ENCODE measurements at places on chromosomes 5 and 9.

- no peak for DNase-seq
These were observed 533.2 kb upstream of the SEMA6A start for GRCh38 chr5:117107859-117108258.

GRCh38 chr5:122844136-122844909 is 1.1 kb upstream of the SNX24 start:
- DNase-seq = no peak

DNA sequence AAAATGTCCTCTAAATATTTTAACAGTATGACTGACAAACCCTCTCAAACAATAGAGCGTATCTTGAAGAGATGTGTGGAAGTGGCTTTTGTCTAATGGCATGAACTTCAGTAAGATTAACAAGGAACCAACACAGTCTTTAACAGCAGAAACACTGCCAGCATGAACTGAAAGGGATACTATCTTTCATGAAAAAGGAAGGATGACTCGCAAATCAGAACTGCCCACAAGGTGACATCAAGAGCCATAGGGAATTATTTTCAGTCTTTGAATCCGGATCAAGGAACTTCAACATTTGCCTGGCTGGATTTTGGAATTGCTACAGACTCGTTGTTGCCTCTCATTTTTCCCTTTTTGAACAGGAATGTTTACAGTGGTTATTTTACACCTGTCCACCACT is 5.1 kb upstream of the HEXB start:
- no peak for DNase-seq

DNA sequence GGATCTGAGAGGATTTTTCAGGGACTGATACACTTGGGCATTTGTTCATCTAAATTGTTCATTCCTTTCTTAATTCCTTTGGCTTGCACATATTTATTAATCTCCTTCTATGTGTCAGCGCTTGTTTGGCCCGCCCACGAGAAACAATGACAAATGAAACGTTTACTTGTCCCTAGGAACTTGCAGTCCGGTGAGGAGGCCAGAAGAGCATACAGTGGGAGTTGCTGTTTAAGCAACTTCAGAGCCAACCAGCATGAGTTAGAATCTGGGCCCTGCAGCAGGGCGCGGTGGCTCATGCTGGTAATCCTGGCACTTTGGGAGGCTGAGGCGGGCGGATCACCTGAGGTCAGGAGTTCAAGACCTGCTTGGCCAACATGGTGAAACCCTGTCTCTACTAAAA is 18.8 kb downstream of the FBXL7 start:
- no peak for DNase-seq

DNA sequence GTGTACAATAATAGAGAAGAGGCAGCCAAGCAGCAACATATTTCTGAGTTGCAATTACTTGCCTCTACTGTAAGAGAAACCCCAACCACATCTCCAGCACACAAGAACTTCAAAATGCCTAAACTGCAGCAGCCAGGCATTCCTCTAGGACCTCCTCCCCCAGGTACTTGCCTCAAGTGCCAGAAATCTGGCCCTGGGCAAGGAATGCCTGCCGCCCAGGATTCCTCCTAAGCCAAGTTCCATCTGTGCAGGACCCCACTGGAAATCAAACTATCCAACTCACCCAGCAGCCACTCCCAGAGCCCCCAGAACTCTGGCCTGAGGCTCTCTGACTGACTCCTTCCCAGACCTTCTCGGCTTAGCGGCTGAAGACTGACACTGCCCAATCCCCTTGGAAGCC is 336.8 kb upstream of the RGMB start:
- DNase-seq = no peak

GRCh38 chr5:140962190-140962589 is 4.1 kb upstream of the PCDHAC2 start:
- no peak for DNase-seq

- no peak for DNase-seq
These were observed 203.4 kb downstream of the CACNA1B start for GRCh38 chr9:138080979-138081378.

- no peak for DNase-seq
These were observed 81.4 kb upstream of the ANKRD55 start for GRCh38 chr5:56314529-56314928.

DNA sequence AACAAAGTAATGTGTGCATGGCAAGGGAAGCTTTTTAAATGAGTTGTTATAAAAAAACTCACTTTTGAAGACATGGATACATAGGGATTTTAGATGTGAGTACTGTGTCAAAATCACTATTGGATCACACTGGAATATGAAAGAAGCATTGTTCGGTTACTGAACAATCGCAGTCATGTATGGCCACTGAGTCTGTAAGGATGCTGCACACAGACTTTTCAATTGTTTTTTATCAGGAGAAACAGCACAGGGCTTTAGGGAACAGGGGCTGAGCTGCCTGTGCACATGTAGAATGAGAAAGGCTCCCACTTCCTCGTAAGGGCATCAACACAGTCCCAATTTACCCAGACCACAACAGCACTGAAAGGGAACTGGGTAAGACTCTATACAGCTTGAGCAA is 1333.9 kb upstream of the DMAC1 start:
- DNase-seq = no peak

DNA sequence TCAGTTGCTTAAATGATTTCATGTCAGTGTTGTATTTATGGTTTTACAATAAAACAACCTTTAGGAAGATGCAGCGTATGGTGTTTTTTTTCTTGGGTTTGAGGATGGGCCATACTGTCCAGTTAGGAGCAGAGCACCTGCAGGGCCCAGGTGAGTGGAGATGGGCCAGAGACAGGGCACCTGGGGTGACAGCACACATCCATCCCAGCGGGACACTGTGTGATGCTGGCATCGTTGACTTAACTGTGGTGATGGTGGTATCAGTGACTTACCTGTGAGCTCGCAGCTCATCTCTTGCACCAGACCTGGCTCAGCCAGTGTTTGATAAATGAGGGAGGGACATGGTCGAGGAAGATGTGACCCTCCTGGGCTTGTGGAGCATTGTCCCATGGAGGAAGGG is 21.6 kb downstream of the AMBP start:
- no peak for DNase-seq

DNA sequence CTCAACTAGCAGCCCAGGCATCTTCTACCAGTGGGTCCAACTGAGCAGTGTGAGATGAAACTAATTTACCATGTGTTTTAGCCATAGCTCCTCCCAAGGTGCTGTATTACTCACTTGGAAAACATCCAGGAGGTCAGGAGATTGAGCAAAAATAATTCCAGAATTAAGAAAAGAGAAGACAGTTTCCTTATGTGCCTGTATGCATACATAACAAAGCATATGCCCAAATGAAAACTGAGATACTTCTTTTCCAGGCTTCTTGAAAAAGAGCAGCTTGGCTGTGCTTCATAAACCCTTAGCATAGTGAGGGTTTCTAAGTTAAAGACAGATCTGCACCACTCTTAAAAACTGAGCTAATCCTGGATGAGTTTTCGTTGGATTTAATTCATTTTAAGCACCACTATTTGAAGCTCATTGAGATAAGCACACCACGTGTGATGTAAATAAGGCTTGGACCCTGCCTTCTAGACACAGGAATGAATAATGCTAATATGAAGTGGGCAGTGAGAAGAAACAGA is 119.4 kb downstream of the ADAMTS12 start:
- no peak for DNase-seq

- no peak for DNase-seq
These were observed 6.8 kb upstream of the NSD1 start for GRCh38 chr5:177126771-177127170.

DNA sequence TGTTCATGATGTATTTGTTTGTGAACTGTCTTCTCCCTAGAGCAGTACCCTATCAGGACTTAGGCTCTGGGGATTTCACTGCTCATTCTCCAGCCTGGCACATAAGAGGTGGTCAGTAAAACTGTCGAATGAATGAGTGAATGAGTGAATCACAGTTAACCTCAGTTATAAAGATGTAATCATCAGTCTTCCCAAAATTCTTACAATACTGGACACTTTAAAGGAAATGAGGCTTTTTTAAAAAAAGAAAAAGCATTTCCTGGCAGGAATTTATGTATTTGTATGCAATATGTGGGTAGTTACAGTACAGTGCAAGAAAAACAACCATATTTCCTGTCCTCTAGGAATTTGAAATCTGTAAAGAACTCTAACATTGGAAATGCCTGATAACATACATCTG is 59.6 kb downstream of the RAI14 start:
- DNase-seq = no peak

- DNase-seq = no peak
These were observed 89.7 kb upstream of the OSMR start for GRCh38 chr5:38756068-38756467.

GRCh38 chr5:172856336-172856735 is 22.3 kb downstream of the ERGIC1 start:
- DNase-seq = no peak

DNA sequence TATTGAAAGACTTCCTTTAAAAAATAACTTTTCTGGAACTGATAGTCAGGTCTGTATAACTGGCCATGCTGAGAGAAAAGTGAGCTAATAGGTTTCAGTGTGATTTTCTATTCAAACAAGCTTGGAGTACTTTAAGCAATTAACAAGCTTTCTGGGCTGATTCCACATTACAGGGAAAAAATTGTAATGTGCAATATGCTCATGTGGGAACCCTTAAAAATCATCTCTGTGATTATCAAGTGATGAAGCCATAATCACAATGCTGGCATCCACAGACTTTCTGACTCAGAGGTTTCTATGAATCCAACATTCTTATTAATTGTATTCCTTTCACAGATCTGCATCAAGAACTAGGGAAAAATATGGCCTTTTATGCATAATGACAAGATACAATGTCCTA is 212.2 kb upstream of the ACO1 start:
- no peak for DNase-seq

GRCh38 chr9:33762343-33762742 is 33.0 kb upstream of the PRSS3 start:
- DNase-seq = no peak

- no peak for DNase-seq
These were observed 9.1 kb downstream of the CHMP5 start for GRCh38 chr9:33273972-33274328.

- no peak for DNase-seq
These were observed 3.4 kb downstream of the NPM1 start for GRCh38 chr5:171390883-171391677.

DNA sequence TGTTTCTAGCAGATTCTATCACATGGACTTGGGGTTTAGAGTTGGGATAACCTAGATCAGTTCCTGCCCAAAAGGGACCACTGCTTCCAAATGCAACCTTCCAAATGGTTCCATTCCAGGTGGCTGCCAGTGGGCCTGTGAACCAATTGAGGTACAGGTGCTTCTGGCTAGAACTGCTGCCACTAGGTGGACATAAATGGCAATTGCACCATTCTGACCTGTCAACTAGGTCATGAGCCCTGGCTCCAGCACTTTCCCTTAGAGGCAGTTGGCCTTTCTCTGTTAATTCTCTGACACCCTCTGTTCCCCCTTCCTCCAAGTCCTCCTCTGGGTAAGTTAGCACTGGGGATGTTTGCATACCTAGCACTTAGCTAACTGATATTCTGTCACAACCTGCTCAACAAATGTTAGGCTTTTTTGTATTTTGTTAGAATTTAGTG is 16.6 kb upstream of the HEMGN start:
- DNase-seq = peak; percentile 55

- DNase-seq = no peak
These were observed 67.8 kb downstream of the PTCD2 start for GRCh38 chr5:72387985-72388384.

DNA sequence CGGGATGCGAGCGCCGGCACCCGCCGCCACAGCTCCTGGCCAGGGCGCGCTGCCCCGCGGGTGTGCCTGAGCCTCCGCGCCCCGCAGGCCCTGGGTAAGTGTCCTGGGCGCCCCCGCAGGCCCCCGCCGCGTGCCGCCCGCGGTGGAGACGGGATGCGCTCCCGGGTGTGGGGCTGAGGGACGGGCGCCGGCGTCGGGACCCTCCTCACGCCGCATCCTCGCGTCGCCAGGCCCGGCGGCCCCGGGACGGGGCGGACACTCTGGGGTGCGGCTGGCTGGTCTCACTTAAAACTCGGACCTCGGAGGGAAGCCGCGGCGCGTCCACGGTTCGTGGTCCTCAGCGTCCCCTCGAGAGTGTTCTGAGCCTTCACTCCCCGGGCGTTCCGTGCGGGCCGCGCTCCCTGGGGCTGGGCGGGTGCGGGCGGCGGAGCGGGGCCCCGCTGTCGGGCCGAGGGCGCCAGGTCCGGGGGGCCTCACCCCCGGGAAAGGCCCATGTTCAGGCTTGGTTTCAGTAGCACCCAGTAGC is 275 bp downstream of the AHRR start:
- DNase-seq = no peak

DNA sequence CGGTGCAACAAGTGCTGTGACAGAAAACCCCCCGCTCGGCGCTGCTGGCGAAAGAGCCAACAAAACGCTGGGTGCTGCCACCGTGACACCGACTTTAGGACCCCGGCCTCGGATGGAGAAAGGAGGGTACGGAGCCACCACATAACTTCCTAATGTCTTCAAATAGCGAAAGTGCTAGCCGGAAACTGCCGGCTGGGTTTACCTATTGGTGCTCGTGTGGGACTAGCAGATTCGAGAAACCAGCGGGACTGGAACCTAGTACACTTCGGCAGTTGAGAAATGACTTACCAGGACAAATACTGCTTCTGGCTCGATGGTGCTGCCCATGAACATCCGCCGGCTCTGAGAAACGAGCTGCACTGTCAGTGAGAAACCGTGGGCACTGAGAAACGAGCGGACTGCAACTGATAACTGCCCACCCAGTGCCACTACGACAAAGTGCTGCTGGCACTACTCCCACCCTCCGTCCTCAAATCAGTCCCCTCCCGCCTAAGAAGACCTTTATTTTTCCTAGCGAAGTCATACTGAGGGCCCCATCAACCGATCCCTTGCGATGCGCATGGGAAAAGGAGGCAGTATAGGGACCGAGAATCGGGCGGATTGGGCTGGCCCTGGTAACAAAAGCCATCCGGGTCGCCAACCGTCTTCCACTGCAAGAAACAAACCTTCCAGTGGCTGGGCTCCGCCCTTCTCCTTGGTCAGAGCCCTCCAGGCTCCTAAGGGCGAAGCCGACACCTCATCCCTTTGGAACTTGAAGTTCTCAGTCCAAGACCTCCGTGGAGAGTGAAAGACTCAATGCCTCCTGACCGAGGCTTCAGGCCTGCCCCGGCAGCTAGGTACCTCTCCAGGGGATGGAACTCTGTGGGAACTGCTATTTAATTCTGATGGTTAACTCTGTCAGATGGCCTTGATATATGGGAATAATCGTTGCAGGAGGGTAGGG is 27.0 kb upstream of the ANXA2R start:
- peak; percentile 72 for DNase-seq

- no peak for DNase-seq
These were observed 644 bp downstream of the TSC1 start for GRCh38 chr9:132943651-132944293.

GRCh38 chr5:104977529-104977928 is 1414.9 kb upstream of the NUDT12 start:
- DNase-seq = peak; percentile 21

GRCh38 chr5:90504743-90505142 is 24.6 kb downstream of the LYSMD3 start:
- DNase-seq = no peak

GRCh38 chr5:39947657-39948056 is 522.9 kb upstream of the DAB2 start:
- no peak for DNase-seq
